ENCODE measurements at places on chromosomes 4 and X.
A peak's percentile ranks its signal among the peaks of the same experiment; 100 is the strongest.

DNA sequence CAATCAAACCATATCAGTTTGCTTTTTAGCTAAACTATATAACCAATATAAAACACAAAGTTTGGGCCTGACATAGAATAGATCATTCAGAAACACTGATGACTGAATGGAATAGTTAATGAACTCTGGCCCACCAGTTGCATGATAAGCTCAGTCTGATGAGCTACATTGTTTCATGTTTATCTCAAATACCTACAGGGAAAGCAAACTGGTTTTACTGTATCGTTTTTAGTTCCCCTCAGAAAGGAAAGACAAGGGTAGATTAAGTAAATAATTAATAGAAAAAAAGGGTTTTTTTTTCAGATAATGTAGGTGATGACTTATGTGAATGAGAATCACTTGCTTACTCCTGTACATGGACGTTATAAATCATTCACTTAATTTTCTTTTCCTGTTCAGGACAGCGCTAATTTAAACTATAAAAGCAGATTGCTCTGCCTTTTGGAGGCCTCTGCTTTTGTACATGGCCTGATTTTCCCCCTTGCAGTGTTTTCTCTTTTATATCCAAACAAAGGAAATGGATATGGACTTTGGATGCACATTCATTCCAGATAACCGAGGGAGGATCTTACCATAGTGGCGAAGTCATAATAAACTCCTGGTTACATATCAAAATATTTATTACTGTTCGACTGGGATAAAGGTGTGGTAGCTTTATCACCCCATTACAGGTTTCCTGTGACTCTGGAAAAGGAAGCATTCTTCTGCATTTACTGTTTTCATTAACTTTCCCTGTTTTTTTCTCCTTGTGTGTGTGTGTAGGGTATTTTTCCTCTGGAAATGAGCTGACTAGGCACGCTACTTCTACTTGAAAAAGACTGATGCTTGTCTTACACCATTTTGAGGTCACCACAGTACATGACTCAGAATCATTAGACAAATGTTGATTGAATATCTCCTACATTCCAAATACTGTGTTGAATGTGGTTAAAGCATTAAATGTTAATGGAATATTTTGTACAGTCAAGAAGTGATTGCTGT is 373.1 kb upstream of the HS3ST1 start:
- DNase-seq: no peak

DNA sequence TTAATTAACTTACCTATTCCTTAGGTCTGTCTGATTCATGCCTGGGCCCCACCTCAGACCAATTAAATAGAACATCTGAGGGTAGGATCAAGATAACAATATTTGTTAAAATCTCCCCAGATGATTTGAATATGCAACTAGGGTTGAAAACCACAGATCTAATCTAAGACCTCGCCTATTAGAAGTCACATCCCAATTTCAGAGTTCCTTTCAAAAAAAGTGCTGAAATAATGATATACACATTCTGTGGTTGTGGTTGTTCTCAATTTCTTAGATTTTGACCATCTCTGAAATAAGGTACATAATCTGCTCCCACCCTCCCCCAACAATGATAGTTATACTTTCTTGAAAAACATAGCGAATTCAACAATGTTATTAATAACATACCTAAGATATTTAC is 27.7 kb downstream of the NIPAL1 start:
- no peak for DNase-seq

DNA sequence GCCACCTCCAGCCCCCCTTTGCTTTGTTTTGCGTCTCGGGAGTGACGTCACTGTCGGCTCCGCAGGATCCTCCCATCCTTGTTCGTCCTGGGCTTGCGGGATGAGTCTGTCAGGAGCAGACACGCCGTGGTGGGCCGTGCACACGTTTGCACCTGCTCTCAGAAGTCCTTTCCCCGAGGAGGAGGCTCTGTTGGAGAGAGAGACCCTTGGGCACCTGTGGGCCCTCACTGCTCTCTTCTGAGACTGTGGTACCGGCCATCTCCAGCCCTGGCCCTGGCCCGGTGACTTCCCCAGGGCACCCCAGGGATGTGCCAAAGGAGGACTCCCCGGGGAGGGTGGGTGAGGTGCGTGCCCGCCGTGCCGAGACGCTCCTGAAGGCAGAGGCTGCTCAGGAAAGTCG is 76.1 kb upstream of the PPP2R3B start:
- DNase-seq: no peak

- no peak for DNase-seq
Measured at GRCh38 chrX:31356275-31357212, 284.7 kb upstream of the FTHL17 start.

- DNase-seq: no peak
Measured at GRCh38 chr4:30945586-30945985, 225.4 kb downstream of the PCDH7 start.

GRCh38 chr4:182133033-182133432 is 110.2 kb upstream of the TENM3 start:
- no peak for DNase-seq

GRCh38 chrX:105872941-105873340 is 50.6 kb downstream of the NRK start:
- DNase-seq: no peak

- no peak for DNase-seq
Measured at GRCh38 chr4:3746701-3747580, 19.2 kb upstream of the ADRA2C start.

GRCh38 chr4:10584042-10584441 is 100.5 kb downstream of the CLNK start:
- peak; percentile 58 for DNase-seq

DNA sequence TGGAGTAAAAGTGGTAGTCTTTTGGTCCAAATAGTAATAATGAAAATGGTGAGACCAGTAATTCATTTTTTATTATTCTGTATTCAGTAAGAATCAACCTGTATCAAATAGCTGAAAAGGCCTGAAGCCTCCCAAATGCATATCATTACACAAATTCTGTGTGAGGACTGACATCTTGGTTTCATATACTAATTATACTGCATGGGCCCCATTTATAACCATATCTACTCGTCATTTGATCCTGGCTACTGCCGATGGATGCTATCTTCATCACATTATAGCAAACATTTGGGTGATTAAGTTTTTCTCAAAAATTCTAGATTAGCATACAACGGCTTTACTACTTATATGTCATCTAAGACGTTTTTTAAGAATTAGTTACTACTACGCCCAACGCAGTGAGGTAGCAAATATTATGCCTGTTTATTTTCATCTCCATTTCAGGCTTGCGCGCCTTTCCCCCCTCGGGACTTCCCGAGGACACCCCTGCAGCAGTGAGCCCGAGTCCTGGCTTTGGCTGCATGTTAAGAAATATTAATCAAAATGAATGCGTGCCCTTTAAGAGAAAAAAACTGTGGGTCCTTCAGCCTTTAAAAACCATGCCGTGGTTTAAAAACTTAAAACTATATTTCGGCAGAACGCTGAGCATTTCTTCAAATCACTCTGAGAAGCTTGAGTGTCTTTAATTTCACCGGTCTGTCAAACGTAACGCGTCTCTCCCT is 814 bp upstream of the MMAA start:
- DNase-seq: no peak

GRCh38 chrX:46180258-46180687 is 364.9 kb downstream of the ZNF674 start:
- DNase-seq: peak; percentile 50

GRCh38 chrX:40035726-40036125 is 62.0 kb downstream of the BCOR start:
- DNase-seq: no peak

DNA sequence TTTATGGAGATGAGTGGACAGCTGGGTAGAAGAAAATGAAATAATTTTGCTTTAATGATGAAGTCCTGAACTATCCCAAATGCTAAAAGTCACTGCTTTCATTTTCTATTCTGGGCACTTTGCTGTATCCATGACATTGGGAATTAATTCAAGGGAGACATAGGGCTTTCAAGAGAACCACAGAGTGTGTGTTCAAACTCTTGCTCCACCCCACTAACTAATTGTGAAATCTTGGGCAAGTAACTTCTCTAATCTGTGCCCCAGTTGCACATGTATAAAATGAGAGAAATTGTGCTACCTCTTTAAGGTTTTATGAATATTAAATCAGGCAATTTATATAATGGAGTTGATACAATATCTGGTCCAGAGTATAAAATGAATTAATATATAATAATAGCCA is 1422.0 kb downstream of the ADGRL3 start:
- DNase-seq: no peak

Data from NCI-H226 (cell line).